ENCODE measurements at places on chromosomes 16 and 17.
A peak's percentile ranks its signal among the peaks of the same experiment; 100 is the strongest.

DNA sequence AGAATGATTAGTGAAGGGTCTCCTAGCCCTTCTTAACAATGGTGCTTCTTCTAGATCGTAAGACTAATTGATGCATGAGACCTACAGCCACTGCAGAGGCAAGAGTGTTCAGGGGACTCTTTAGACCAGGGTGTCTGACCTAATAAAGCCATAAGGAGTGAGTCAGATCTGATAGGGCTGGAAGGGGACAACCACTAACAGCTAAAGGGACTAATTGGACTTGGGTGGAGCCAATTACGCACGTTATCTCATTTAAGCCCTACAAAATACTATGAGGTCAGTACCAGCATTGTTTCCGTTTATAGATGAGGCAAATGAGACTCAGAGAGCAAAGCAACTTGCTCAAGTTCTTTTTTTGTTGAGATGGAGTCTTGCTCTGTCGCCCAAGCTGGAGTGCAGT lies 14.5 kb upstream of the RNF222 start:
- no peak for DNase-seq

DNA sequence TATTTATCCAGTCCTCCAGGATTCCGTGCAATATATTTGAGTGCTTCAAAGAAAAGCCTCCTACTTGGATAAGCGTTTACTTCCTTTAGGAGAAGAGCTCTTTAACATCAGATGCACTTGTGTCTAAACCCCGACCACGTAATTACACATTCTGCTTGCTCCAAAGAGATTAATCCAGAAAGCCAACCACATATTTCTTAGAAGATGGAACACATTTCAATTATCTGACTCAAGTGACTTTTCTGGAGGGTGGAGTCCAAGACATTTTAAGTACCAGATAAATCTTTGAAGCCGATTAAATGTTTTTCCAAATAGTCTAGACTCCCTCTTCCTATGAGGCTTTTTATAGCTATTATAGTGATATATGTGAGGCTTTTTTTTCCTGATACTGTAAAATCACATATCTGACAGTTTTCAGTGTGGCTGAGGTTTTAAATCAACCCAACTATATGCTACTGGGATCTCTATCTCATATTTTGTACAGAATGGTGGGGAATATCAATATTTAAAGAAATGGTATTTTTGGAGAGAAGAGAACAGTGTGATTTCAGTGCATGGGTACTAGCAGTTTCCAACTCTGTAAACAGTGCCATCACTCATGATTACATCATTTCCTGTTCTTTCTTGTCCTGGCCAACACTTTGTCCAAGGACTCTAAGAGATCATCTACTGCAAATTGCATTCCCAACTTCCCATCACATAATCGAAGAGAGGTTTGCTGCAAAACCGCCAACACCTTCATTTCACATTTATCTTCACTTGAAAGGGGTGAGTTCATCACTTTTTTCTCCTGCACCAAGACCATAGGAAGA lies 192.4 kb upstream of the HSBP1 start:
- DNase-seq = peak; percentile 39

- DNase-seq = no peak
These were observed 566.6 kb upstream of the CDH8 start for GRCh38 chr16:62602790-62603189.

GRCh38 chr17:73733517-73733916 lies 89.3 kb upstream of the SDK2 start:
- no peak for DNase-seq

DNA sequence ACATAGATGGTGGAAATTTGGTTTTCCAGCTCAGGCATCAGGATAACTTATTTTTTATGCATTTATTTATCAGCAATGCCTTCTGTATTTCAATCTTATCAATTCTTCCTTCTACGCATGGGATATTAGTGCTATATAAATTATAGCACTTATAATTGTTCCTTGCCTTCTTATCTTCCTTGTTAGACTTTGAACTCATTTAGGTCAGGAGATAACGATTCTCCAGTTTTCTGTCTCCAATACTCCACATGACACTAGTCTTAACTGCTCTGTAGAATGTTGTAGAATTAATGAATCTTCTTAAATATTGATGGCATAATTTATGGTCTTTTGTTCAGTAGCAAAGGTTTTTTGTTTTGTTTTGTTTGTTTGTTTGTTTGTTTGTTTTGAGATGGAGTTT lies 10.7 kb upstream of the BCO1 start:
- no peak for DNase-seq

DNA sequence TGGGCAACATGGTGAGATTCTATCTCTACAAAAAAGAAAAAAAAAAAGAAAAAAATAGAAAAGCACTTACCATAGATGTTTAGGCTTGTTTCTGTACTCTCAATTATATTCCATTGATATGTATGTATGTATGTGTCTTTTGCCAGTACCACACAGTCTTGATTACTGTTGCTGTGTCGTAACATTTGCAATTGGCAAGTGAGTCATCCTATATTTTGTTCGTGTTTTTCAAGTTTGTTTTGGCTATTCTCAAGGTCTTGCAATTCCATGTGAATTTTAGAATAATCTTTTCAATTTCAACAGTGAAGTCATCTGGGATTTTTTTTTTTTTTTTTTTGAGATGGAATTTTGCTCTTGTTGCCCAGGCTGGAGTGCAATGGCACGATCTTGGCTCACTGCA lies 19.3 kb downstream of the SPECC1 start:
- no peak for DNase-seq

- DNase-seq = no peak
These were observed 1336.6 kb upstream of the CDH8 start for GRCh38 chr16:63372815-63373214.

- no peak for DNase-seq
These were observed at the start of gene GSG1L for GRCh38 chr16:28063591-28064061. GSG1L (minus strand) TSS chr16:28063714; CDS start chr16:28063424, 290 bp downstream.
